ENCODE measurements at places on chromosomes 1 and 21.

DNA sequence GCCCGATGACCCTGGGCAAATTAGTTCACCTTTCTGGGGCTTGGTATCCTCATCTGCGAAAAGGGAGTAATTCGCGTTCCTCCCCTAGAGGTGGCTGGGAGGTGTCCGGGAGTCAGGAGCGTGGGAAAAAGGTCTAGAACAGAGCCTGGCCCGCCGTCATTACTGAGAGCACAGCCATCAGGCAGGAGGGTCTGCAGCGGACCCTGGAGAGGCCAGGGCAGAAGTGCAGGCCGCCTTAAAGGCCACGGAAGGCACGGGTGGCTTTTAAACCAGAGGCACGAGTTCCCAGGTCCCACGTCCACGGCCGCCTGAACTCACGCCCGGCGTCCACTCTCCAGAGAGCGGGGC lies 850 bp downstream of the PANK4 start:
- no peak for DNase-seq

DNA sequence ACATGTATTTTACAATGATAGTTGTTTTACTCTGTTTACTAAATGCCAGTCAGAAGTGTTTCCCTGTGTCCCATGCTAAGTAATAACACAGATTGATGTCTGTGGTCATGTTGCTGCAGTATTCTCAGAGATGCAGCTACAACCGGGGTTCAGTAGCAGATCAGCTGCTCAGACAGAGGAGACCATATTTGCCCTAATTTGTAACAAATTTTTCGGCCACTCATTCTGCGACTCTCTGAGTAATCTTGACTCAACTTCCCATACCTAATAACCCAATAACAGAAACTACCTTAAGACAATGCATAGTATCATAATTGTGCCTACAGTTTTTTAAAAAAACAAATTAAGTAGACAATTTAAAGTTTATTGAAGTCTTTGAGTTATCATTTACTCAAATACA lies 32.6 kb downstream of the NIBAN1 start:
- DNase-seq: no peak

- DNase-seq: no peak
Measured at GRCh38 chr1:105172788-105173187, 1423.1 kb downstream of the AMY1C start.

DNA sequence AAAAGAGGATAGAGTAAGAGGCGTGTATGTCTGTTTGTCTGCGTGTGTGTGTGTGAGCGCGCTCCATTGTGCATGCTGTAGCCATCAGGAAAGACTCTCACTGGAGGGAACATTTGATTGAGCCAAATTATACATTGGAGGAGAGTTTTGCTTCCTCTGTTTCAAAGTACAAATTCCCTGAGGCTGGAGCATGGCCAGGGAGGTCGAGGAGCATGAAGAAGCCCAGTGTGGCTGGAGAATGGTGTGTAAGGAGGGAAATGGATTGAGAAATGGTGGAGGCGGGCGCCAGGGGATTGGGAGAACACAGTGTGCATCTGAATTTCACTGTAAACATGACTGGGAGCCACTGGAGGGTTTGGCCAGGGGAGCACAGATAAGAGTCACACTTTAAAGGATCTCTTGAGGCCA lies 22.1 kb upstream of the EFNA1 start:
- no peak for DNase-seq

- DNase-seq: peak; percentile 6
Measured at GRCh38 chr1:212699625-212700222, at the start of gene BATF3. Gene BATF3 (minus strand): TSS chr1:212699840. CDS start chr1:212699762, 78 bp downstream.

- DNase-seq: no peak
Measured at GRCh38 chr1:13700521-13701270, 708 bp downstream of the PRDM2 start.

GRCh38 chr1:33758698-33759097 lies 105.2 kb upstream of the HMGB4 start:
- no peak for DNase-seq

DNA sequence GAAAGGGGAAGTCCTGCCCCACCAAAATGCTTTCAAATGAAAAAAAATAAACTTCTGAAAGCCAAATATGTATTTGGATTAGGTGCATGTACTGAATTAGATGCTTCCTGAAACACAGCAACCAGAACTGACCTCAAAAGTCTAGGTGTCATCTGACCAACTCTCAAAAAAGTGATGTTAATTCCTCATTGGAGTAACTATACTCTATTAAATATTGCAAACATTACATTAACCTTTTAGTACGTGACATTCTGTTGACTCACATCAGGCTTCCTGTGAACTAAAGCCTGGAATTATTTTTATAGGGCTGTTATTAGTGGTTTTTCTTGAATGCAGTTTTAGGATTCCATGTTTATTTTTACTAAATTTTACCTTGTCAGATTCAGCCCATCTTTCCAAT lies 73.5 kb downstream of the ASTN1 start:
- DNase-seq: no peak

- DNase-seq: no peak
Measured at GRCh38 chr1:174204697-174205308, 45.5 kb downstream of the RABGAP1L start.

GRCh38 chr1:64240206-64240605 lies 36.8 kb downstream of the UBE2U start:
- DNase-seq: peak; percentile 6

- DNase-seq: no peak
Measured at GRCh38 chr1:184387069-184387475, 243 bp downstream of the C1orf21 start.

- DNase-seq: no peak
Measured at GRCh38 chr1:30757352-30758120, at the start of gene LAPTM5. Gene LAPTM5 (minus strand): TSS chr1:30757774. CDS start chr1:30757745, 29 bp downstream.

- DNase-seq: peak; percentile 27
Measured at GRCh38 chr1:171110621-171111326, 20.1 kb downstream of the FMO3 start.

- DNase-seq: peak; percentile 49
Measured at GRCh38 chr1:219837274-219837993, 90.9 kb downstream of the SLC30A10 start.

DNA sequence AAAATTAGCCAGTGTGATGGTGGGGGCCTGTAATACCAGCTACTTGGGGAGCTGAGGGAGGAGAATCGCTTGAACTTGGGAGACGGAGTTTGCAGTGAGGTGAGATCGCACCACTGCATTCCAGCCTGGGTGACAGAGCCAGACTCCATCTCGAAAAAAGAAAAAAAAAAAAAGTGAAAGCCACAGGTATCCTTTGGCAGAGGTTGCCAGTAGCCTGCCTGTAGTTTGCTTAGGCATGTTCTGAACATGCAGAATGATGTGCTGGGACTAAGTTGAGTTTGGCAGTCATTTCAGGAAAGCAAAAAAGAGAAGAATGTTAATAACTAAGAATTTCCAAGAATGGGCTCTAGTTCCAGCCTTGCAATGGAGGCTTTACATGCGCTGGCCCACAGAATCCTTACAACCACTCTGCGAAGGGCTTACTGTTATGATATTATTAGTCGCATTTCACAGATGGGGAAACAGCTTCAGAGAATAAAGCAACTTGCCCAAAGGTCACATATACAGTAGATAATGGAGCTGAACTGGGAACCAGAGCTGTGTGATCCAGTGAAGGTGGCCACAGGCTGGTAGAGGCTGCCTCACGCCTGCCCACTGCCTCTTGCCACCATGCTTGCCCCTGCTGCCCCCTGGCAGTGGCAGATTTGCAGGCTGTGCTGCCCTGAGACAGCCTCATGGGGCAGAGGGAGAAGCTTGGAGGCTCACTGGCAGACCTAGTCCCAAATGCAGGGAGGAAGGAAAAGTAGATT lies 66.5 kb upstream of the LYST start:
- DNase-seq: no peak

Data from HCEC 1CT (cell line).